Fibroblast of skin of right biceps (primary cell): ENCODE measurements at places on chromosomes 1 and 21.

- DNase-seq = no peak
Measured at GRCh38 chr1:68151690-68152089, 80.6 kb downstream of the WLS start.

DNA sequence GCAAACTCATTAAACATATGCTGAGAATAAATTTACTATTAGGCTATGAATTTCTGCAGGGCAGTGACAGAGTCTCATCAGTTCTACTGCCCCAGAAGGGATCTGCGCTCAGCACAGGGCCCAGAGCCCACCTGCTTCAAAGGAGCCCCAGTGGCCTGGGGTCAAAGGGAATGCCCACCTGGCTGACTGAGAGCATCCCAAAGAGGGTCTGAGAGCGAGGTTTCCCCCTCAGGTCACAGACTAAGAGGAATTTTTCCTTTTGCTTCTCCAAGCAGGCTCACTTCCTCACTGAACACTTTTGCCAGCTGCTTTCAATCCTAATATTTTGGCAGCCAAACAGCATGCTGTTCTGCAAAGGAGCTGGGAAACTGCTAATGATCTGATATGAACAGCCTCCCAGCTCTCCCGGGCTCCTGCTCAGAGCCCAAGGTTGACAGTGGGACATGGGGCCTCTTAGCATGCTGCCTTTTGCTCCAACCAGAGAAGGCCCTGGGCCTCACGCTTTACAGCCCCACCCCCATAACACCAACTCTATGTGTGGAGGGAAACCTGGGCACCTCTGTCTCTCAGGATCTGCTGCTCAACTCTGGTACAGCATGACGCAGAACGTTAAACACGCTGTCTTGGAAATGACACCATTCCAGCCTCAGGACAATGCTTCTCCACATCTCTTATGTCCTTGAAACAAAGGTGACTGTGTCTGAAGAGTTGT is 70.7 kb upstream of the SYT6 start:
- DNase-seq = no peak

GRCh38 chr1:106937104-106937503 is 119.4 kb upstream of the PRMT6 start:
- DNase-seq = peak; percentile 98

GRCh38 chr21:36202726-36203602 is 46.3 kb downstream of the DOP1B start:
- peak; percentile 13 for DNase-seq

GRCh38 chr21:34690793-34691175 is 22.0 kb downstream of the CLIC6 start:
- no peak for DNase-seq
